Renal cortex interstitium (tissue), 15 donors: ENCODE measurements at places on chromosomes 7 and 10. TPM values are rescaled to one million over a fixed set of nuclear protein-coding genes. Genes with fewer than 3 reads are reported as not detected.

The AGMO gene
- polyA plus RNA-seq = 0.92 TPM

The STOX1 gene
- polyA plus RNA-seq = 10.2 TPM

The IQUB gene
- polyA plus RNA-seq = 5.0 TPM

The PSD gene
- polyA plus RNA-seq = 13.1 TPM

The CALY gene
- polyA plus RNA-seq = 0.54 TPM

The ATP6V0A4 gene
- polyA plus RNA-seq = 64.7 TPM

The EPHB6 gene
- polyA plus RNA-seq = 23.9 TPM

The GNGT1 gene
- polyA plus RNA-seq = 0.15 TPM

The GPR26 gene
- polyA plus RNA-seq = 0.03 TPM

The ARHGEF35 gene
- polyA plus RNA-seq = 25.1 TPM

The GTF2IRD2 gene
- 39.5 TPM for polyA plus RNA-seq

The FBXO24 gene
- polyA plus RNA-seq = 1.7 TPM

The NAT16 gene
- polyA plus RNA-seq = not detected

The NME8 gene
- polyA plus RNA-seq = not detected

The NPY4R2 gene
- not detected for polyA plus RNA-seq

The CHCHD2 gene
- polyA plus RNA-seq = 284 TPM

The ANKRD30A gene
- polyA plus RNA-seq = not detected

The PLPP4 gene
- polyA plus RNA-seq = 6.3 TPM

The VSIR gene
- polyA plus RNA-seq = 10.3 TPM

The TMEM213 gene
- polyA plus RNA-seq = 35.2 TPM

The IFIT1B gene
- 0.11 TPM for polyA plus RNA-seq

The CFAP46 gene
- 11.4 TPM for polyA plus RNA-seq
